ENCODE measurements at places on chromosomes 7 and 10.

DNA sequence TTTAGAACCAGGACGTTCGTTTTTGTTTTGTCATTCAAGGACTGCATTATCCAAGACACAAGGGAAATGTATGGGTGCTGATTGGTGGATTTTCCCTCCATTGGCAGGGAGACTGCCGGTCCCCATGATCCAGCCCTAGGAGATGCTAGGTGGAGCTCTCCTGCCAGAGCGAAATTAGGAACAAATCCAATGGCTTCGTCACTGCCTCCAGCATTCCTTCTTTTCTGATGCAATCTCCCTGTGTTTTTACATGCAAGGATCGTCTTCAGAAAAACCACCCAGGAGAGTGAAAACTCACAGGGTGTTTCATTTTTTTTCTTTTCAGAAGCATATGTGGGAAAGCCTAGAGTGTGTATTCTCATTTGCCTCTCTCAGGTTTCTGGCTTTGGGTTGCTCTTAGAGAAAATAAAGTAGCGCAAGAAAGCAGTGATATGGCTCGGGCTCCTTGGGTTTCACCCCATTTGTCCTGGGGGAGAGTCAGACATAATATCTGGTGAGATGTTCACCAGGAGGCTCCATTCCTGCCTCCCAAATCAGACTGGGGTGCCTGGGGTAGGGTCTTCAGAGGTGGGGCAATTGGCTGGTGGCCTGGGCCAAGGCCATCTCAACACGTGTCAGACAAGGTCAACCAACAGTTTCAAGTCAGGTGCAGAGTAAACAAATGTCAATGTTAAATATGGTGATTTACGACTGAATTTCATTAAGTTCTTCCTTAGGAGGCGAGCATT is 450.9 kb upstream of the MKI67 start:
- no peak for DNase-seq

GRCh38 chr10:19412531-19412930 is 363.9 kb downstream of the MALRD1 start:
- DNase-seq = no peak

DNA sequence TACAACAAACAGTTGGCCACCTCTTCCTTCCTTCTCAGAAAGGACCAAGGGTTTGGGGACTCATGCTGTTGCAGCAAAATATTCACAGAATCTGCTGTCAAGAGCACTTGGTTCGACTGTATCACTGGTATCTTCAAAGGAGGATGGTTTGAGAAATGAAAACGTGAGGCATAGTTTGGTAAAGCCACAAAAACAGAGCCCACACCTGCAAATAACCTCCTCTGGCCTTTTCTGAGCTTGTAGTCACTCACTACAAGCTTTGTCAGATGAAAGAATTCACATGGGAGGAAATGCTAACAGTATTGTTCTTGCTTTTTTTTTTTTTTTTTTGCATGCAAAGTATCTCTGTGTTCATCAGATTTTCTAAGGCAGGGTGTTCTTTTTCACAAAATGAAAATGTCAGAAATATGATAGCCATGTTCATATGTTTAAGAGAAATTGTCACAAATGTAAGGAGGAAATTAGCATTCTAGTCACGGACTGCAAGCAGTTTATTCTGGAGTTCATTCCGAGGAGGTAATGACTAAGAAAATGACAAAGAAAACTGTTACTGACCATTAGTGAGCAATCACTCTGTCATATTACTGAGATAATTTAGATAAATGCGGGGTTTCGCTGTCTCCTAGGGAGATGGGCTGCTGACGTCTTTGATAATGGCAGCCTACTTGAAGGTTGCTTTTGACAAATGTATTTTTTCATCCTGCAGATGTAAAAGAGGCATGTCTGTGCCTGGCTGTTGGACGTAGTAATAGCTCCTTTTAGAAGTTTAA is 117.8 kb upstream of the MYO3A start:
- no peak for DNase-seq

DNA sequence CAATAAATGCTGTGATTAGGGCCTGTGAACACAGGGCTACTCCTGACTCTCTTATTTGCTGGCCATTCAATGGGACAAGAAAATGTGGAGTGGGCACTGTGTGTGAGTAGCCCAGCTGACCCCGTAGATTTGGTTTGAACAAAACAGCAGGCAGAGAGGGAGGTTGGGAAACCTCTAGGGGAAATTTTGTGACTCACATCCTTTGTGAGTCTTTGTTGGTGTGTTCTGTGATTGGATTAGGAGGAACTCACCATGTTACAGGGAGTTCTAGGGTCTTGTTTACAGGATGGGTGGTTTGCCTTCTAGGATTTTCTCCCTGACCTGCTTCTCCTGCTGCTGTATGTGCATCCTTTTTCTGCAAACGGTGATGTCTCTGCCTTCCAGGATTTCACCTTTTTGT is 128.3 kb upstream of the MKI67 start:
- no peak for DNase-seq

DNA sequence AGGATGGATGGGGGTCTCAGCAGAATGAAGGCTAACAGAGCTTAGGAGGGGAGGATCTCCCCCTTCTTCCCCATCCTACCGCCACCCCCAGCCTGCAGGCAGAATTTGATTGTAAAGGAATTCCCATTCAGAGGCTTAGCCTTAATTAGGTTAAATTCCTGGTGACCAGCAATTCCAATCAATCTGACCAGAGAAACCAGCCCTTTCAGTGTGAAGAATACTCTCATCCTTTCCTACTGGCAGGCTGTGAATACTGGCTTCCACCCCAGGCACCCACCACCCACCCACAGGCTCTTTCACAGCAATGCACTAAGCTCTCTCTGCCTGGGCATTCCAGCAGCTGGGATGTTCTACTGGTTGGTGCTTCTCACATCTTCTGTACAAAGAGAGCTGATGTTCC is 137.9 kb upstream of the LYZL1 start:
- DNase-seq = no peak

GRCh38 chr10:35675846-35676245 is 33.8 kb upstream of the FZD8 start:
- no peak for DNase-seq

- DNase-seq = peak; percentile 5
These were observed 87.7 kb upstream of the PRKCQ start for GRCh38 chr10:6667679-6668270.

DNA sequence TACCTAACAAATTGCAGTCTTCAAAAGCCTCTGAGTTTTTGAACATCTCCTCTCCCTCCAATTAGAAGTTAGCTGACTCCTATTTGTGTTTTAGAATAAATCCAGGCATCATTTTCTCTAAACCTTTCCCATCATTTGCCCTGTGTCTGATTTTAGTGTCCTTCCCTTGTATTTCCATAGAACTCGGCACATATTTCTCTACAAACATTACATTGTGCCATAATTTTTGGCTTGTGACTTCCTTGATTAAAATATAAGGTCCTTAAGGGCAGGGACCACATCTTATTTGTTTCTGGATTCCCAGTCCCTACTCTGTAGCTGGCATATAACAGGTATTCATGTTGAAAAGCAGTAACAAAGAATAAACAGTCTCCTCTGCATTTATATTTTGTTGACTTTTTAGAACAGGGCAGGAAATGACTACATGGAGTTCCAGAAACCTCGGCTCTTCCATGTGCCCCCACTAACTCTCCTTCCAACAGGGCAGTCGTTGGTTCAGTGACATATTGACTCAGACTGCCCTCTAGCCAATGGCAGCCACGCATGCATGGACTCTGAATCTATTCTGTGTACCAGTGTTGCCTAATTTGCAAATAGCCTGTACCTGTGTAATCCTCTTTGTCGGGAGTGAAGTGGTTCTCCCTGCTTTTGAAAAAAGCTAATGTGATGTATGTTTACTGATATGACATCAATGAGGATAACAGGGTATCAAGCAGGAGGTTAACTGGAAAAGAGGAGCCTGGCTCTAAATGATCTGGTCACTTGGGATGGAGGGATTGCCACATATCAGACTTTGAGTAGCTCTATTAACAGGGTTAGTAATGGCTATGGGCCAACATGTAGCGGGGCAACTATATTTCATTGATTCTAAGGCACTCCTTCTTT is 19.8 kb upstream of the CPN1 start:
- no peak for DNase-seq

GRCh38 chr10:110918643-110919348 is at the start of gene BBIP1:
Gene BBIP1, minus strand, starts transcription at chr10:110919180. Its CDS starts 1,023 bp downstream, at chr10:110918157.
- peak; percentile 89 for DNase-seq

GRCh38 chr10:87861566-87861952 is 1.8 kb downstream of the KLLN start:
- peak; percentile 50 for DNase-seq

- DNase-seq = no peak
These were observed 141.0 kb downstream of the PRKAG2 start for GRCh38 chr7:151735851-151736402.

GRCh38 chr7:124937076-124937475 is 7.5 kb upstream of the POT1 start:
- DNase-seq = no peak

GRCh38 chr7:82266081-82266480 is 177.5 kb downstream of the CACNA2D1 start:
- no peak for DNase-seq

DNA sequence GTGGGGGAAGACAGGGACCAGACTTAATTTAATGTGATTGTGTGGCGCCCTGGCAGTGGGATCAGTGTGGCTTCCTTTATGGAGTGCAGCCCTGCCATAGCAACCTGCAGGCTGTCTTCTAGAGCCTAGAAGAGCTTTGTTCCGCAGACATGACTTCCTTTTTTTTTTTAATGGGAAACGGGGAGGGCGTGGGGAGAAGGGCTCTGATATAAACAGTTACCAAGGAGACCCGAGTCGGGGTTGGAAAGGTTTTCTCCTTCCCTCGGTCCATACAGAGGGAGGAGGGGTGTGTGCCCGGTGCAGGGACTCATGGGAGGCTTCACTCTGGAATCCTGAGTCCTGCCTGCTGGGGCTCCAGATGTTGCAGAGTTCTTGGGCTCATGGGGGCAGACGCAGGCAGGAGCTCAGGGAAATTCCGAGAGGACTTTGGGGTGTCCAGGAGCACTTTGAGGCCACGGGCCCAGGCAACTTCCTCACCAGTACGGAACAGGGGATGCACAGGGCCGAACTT is 26.9 kb downstream of the TMEM120A start:
- DNase-seq = no peak

GRCh38 chr7:33423646-33424020 is 294.3 kb downstream of the BBS9 start:
- no peak for DNase-seq

- DNase-seq = no peak
These were observed 97.8 kb downstream of the ELAPOR2 start for GRCh38 chr7:86961686-86962085.

DNA sequence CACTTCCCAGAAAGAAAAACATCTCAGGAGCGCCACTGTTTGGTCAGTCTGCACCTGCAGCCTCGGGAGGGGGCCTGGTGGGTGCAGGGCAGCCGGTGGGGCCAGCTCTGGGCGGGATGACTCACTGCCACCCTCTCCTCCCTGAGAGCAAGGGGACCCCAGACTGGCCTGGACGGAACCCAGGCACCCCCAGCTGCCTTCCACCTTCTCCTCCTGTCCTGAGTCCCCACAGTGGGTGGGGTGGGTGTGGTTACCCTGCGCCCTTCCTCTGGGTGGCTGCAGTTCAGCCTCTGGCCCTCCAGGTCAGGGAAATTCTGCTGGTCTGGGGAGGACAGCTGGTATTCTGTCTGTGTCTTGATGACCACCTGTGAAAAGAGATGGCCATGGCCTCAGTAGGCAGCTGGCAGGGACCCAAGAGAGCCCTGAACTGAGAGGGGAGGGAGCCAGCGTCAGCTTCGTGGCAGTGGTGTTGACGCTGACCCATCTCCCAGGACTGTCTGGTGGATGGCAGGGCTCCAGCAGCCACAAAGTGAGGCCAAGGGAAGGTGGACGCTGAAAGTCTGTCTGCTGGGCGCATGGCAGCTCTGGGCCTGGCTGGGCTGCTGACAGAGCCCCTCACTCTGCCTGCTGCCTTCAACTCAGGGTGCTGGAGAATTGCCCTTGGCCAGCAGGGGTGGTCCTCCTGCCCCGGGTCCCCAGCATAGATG is 8.9 kb downstream of the CALY start:
- no peak for DNase-seq

DNA sequence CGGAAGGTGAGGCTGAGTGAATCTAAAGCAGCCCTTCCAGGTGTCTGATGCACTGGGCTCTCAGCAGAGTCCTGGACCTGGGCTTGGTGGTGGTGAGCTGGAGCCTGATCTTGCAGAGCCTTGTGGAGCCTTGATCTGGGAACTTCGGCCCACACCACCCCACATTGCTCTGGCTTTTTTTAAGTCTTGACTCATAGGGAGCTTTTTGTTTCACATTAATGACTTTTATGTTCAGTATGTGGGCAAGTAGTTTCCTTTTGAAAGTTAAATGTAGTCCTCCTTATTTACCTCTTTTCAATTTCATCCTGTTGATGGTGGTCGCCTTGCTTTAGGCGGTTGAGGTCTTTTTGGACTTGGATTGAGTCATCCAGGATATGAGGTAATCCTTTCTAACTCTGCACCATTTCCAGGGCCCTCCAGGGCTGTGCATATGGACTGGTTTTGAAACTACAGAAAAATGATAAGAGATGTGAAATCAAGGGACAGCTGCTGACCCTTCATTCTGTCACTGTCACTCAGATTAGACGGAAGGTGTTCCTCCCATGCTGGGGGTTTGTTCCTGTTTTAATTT is 2.9 kb upstream of the NRAP start:
- no peak for DNase-seq

- DNase-seq = no peak
These were observed 7.0 kb upstream of the ZNF862 start for GRCh38 chr7:149830997-149831740.

- no peak for DNase-seq
These were observed 18.0 kb downstream of the STARD3NL start for GRCh38 chr7:38195804-38196595.

- no peak for DNase-seq
These were observed 172.3 kb downstream of the MDFIC start for GRCh38 chr7:115094163-115094562.

DNA sequence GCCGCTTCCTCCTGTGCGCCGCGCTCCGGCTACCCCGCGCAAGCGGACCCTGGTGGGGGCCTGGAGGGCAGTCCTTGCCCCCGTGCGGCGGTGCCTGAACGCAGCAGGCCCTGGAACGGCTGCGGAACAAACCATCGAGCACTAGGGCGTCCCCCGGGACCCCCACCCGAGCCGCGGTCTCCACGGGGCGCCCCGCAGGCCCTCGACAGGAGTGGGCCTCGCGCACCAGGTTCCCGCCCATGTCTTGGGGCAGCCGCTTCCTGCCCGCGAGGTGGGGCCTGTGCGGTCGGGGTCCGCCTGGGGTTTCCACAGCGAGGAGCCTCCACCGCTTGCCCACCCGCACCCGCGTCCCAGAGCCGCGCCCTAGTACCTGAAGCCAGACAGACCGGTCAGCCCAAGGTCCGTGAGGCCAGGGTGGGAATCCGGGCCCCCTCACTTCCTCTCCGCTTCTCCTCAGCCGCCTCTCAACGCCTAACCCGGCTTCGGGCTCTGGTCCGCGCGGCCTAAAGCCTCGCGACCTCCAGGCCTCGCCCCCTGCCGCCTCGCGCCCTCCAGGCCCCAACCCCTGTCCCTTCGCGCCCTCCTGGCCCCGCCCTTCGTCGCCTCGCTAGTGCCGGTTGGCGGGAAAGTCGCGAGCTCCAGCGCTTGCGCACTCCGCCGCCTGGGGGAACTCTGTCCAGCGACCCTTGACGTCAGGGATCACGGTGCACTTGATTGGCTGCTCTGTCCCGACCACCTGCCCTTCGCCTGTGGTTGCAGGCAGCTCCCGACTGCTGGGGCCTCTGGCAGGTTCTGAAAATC is 7.0 kb upstream of the GBX1 start:
- peak; percentile 44 for DNase-seq

GRCh38 chr7:126569402-126569801 is 683.3 kb downstream of the GRM8 start:
- DNase-seq = no peak

GRCh38 chr7:111352319-111352718 is 210.0 kb downstream of the IMMP2L start:
- DNase-seq = no peak

- DNase-seq = no peak
These were observed 11.3 kb upstream of the STMP1 start for GRCh38 chr7:135650831-135651573.

All from substantia nigra (tissue), 51 donors.